Liver (tissue), 10 donors: ENCODE measurements at places on chromosomes 7 and 10.

GRCh38 chr10:26739071-26739631, 41.6 kb downstream of the PDSS1 start:
- no peak for DNase-seq

GRCh38 chr10:102599565-102600327, 44.5 kb upstream of the TRIM8 start:
- peak; percentile 75 for DNase-seq

- DNase-seq = no peak
Measured at GRCh38 chr10:1390200-1390599, 334.0 kb downstream of the WDR37 start.

DNA sequence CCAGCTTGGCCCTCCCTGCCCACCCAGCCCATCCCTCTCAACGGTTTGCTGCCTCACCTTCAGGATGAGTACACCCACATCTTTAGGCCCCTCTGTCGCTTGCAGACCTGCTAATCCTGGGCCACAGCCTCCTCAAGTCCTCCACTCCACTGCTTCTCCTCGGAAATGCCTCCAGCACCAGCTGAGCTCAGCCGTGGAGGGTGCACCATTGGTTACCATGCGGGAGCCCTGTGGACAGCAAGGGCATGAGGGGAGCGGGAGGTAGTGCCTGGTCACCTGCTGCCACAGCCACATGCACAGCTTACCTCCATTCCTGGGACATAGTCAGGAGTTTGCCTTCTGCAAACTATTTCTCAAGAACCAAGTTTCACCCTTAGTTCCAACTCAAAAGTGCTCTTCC, 286.3 kb upstream of the ZMIZ1 start:
- DNase-seq = no peak

DNA sequence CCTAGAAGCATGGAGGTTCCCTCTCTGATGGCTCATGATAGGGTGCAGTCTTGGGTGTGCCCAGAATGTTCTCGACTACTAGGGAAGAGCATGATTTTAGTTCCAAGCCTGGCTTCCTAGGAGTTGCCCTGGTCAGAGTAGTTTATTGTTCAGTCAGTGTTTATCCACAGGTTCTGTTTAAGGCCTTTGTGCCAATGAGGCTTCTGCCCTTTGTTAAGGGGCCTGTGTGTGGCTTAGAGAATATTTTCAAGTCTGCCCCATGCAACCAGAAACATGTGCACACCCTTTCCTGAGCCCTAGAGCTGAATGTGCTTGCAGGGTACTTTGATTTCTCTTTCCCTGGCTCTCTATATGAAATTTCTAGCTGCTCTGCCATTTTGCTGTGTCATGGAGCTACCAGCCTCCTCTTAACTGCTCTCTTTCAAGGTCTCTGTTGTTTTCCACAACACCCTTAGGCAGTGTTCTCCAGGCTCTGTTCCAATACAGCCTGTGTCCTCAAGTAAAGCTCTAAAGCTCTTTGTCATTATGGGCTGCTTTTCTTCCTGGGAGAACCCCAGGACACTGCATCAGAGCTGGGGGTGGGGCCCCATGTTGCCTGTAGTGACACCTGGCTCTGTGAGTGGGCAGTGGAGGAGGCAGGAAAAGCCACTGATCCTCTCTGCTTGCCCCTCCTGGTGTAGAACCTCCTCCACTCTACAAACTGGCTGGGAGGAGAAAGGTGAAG, 34.1 kb upstream of the TSPAN33 start:
- no peak for DNase-seq

DNA sequence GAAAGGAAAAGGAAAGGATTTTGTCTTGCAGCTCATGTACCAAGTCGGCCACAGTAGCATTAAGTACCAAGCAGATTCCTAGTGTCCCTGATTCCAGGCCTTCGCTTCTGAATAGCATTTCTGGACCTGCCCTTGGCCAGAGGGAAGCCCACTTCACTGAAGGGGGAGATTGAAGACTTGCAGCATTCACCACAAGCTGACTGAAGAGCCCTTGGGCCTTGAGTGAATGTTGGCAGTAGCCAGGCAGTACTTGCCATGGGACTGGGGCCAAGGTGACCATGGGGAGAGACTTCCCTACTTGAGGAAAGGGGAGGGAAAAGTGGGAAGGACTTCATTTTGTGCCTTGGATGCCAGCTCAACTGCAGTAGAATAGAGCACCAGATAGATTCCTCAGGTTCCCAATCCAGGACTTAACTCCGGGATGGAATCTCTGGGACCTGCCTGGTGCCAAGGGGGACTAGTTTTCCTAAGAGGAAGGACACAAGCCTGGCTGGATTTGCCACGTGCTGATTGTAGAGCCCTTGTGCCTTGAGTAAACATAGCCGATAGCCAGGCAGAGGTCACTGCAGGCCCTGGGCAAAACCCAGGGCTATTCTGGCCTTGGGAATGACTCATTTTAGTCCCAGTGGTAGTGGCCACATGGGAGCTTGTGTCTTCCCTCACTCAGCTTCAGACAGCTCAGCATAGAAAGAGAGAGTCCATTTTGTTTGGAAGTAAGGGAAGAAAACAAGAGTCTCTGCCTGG, 141.7 kb upstream of the KCND2 start:
- DNase-seq = no peak

DNA sequence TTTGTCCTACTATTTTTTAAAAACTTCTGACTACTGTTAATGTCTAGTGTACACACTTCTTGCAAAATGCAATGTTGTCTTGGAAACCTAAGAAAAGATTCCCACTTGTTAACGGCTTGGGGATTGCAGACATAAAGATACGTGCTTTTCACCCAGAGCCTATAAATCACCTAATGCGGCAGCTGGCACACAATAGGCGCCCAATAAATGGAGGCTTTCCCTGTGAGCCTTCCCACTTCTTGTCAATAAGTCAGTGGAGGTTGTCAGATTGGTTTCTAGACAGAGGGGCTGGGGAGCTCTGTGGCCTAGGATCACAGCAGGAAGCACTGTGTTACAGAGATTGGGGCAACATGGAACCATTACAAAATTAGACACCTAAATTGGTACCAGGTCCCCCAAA, 74.7 kb downstream of the VSTM4 start:
- DNase-seq = no peak

DNA sequence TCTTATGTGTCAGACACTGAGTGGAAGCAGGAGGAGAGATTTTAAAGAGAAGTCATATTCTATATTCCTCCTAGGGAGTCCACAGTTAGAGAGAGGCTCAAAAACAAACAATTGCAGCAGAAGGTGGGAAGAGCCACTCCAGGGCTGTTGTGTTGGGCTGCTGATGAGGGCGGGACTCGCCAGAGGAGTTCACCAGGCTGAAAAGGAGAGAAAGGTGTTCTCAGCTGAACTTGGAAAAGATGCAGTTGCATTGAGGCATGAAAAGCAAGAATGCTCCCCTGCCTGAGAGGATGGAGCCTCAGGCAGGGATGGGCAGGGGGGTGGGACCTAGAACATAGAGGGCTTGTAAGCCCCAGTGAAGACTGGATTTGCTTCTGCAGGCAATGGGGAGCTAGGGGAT, 324.2 kb downstream of the CXCL12 start:
- DNase-seq = no peak

DNA sequence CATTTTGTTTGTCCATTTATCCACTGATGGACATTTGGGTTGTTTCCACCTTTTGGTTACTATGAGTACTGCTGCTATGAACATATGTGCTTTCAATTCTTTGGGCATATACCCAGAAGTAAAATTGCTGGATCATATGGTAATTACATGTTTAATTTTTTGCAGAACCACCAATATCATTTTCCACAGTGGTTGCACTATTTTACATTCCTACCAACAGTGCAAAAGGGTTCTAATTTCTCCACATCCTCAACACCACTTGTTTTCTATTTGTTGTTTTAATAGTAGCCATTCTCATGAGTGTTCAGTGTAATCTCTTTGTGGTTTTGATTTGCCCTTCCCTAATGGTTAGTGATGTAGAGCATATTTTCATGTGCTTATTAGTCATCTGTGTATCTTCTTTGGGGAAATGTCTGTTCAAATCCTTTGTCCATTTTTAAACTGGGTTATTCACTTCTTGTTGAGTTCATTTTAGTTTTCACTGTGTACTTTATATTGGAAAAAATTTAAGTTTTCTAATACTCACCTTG, 101.9 kb downstream of the HIBADH start:
- no peak for DNase-seq

GRCh38 chr10:22681783-22682183, 32.6 kb downstream of the PIP4K2A start:
- no peak for DNase-seq

- DNase-seq = no peak
Measured at GRCh38 chr7:157073335-157073734, 62.9 kb upstream of the MNX1 start.
